ENCODE measurements at places on chromosomes 2 and 18.

- DNase-seq: no peak
Observed at GRCh38 chr2:24543252-24543651, 52.2 kb downstream of the NCOA1 start.

DNA sequence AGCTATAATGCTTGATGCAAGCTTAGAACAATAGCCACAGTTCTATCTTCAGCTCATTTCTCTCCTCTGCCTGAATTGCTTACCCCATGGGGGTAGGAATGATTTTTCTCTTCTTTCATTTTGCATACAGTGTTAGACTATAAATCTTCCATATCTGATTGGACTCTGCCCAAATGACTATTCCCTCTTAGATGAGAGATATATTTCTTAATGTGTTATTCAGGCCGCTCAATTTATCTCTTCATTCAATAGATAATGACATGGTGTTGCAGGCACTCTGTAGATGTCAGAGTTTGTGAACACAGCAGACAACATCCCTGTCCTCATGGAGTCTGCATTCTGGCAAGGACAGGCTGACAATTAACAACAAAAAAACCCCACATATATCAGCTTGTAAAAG lies 443.7 kb upstream of the CELF4 start:
- DNase-seq: no peak

- peak; percentile 68 for DNase-seq
Observed at GRCh38 chr2:142596334-142597088, 281.0 kb upstream of the KYNU start.

DNA sequence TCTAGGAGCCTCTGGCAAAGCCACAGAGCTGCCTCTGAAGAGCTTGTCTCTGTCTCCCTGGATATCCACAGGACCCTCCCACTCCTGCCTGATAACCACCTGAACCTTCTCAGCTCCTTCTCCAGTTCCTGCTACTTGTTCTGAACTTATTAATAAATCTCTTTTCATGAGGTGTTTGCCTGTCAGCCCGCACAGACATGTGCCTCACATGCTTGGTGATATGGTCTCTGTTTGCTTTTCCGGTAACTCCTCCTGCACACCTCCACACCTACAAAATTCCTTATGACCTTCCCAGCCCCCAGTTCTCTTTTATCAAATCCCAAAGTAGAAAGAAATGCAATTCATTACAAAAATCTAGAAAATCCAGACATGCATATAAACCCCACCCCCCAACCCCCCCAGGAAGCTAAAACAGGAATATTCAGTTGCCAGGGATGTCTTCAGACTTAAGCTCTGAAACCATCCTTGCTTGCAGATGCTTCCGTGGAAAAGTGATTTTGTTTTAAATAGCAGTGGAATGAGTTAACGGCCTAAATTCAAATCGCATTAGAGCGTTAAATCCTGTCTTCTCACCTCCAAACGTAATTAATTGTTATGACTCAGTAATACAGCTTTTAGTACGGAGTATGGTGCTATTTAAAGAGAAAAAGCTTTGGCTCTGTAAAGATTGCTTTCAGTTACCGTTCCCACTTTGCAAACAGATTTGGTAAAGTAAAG lies 2.1 kb upstream of the PID1 start:
- no peak for DNase-seq

GRCh38 chr18:76747676-76748075 lies 74.7 kb upstream of the ZNF236 start:
- DNase-seq: no peak

- DNase-seq: no peak
Observed at GRCh38 chr18:11496526-11497172, 112.7 kb upstream of the SLC35G4 start.

- DNase-seq: no peak
Observed at GRCh38 chr2:129805899-129806298, 173.6 kb upstream of the RAB6C start.

GRCh38 chr18:36419188-36419899 lies 121.8 kb downstream of the FHOD3 start:
- DNase-seq: no peak

DNA sequence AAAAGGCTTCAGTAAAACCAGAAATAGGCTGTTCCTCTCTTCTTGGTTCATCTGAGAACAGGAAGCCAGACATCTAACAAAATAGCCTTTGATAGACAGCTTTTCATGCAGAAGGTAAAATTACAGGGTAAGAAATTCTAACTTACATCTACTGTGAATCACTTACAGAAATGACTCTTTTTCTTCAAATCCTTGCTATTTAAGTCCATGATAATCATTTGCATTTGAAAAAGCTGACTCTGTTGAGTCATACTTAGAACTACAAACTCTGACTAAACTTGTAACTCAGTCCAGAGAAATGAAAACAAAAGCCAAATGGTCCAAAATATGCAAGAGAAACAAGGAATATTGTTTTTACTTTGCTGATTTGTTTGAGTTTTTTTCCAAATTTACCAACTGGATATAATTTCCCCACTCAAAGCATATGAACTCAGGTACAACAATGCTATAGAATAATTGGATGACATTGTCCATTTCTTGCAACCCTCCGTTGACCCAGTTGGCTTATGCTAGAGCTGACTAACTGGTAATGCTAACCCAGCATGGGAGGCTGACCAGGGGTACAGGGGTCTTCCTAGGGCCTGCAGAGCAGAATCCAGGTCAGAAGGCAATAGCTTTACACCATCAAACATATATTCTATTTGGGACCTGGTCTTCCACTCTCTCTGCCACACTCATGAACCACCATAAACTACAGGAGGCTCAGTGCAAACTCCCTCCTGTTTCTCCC lies 18.8 kb upstream of the MREG start:
- DNase-seq: no peak

DNA sequence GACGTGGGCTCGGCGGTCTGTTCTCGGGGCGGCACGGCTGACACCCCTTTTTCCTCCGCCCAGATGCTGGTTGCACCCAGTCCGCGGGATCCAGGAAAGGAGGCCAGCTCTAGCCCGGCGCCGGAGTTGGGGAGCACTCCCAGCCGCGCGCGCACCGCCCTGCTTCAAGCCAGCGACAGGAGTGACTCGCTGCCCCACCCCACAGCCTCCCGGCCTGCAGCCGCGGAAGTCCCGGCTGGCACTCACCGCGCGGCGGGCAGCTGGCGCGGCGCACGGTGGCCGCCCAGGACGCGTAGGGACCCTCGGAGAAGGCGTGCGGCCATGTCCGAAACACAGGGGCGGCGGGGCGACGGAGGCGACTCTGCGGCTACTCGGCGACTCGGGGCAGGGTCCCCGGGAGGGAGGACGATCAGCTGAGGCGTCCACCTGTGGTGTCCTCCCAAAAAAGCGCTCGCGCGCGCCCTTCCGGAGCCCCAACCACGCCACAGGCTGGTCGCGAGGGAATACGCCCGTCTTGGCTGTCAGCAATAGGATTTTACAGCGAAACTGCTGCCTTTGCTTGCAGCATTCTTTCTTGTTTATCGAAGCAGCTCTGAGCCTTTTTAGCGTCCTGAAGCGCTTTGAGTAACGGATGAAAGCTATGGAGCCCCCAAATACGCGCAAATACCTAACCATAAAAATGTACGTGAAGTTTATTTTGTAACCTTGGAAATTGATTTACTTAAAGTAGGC lies at the start of gene ACADL:
Gene ACADL (minus strand): TSS at position 507 of the 732 bp plus-strand sequence. CDS start 184 bp downstream, at position 323.
- DNase-seq: peak; percentile 32

- DNase-seq: no peak
Observed at GRCh38 chr2:160238392-160238791, 38.3 kb upstream of the ITGB6 start.

GRCh38 chr18:51430538-51430937 lies 233.1 kb upstream of the MEX3C start:
- no peak for DNase-seq

GRCh38 chr18:9928646-9929259 lies 14.9 kb downstream of the VAPA start:
- DNase-seq: no peak

DNA sequence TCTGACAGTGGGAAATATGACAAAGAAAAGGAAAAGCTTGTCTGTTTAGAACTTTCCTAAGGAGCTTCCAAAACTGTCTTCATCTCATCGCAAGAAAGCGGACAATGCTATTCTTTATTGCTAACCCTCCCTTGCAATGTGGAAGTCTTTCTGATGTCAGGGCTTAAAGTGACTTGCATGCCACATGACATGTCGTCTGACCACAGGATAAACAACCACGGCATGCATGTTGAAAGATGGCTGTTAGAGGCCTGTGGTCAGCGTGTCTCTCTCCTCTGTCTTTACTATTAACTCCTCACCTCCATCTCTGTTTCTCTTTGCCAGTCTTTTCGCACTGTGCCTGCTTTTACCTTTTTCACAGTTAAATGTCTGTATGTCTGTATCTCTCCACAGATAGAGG lies 389.8 kb downstream of the LNPK start:
- no peak for DNase-seq

DNA sequence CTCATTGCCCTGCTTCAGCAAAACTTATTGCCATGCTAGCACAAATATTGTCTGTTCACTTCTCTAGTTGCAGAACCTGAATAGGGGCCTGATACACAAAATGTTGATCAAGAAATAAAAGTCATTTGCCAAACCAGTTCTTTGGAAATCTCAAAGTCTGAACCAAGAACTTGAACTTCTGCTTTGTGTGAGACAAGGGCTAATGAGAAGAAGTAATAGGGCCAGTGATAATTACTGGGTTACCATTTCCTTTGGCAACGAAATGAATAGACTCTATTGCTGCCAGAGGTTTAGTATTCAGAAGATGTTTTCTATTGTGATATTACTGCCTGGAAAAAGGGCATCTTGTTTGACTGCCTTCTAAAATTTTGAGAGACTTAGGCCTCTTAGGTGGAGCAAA lies 35.0 kb downstream of the TMEFF2 start:
- DNase-seq: no peak

GRCh38 chr2:201464547-201464946 lies 13.0 kb downstream of the STRADB start:
- DNase-seq: no peak

DNA sequence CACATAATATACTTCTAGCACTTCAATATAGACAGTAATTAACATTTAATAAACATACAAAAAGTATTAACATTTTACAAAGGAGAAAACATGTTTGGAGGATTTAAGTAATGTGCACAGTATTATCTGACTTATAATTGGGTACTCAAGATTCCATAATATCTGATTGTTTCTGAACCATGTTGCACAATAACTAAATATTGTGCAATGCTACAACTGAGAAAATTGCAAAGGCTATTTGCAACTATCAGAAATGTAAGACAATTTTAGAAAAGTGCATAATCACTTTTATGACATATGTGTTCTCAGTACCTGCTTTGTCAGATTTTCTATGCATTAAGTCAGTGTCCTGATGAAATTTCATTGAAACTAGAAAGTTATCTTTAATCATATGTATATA lies 934.6 kb downstream of the SOCS6 start:
- DNase-seq: no peak

DNA sequence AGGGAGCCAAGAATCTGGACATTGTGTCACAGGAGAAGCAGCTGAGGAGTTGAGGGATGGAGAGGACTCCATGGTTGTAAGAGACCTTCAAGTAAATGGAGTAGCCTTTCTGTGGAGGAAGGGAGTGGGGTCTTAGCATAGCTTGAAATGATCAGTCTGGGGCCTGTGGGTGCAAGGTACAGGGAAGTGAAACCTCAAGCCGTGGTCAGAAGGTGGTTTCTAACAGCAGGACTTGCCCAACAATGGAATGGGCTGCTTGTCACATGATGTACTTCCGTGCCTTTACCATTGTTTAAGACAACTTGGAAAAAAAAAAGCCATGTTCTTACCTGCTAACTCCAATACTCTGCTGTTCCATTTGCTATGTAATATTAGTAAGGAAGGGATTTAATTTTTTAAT lies 140.7 kb downstream of the LDLRAD4 start:
- no peak for DNase-seq

DNA sequence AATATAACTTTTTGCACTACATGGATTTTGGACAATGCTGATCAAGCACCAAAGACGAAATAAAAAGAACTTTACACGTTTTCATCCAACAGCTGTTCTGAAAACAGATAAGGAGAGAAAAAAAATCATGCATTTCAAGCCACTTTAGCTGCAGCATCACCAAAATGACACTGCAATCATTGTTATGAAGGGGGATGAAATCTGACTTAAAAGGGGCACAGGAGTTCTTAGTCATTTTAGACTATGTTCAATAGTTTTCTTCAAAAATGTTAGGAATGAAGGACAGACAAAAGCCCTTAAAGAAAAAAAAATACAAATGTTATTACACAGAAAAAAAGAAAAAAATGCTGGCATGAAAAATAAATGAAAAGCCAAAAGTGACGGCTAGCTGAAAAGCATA lies 71.2 kb downstream of the CUL3 start:
- DNase-seq: no peak

DNA sequence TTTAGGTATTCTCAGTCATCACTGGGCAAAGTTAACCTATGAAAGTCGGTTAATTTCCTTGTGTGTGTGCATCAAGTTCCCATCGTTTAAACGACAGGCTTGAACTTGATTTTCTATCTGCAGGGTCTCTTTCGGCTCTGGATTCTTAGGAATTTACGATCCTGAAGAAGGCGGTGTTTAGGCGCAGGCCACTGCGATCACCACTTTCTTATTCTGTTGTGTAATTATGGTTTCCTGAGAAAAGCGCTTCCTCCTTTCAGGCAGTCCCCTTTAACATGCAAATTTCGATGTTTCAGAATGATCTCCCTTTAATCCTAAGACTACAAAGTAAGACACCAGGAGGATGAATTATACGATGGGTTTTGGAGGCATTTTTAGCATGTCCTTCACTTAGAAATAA lies 27.9 kb upstream of the MBP start:
- DNase-seq: no peak

GRCh38 chr2:219707496-219708285 lies 80.3 kb downstream of the SLC4A3 start:
- DNase-seq: no peak

GRCh38 chr2:3482363-3482821 lies 36.9 kb downstream of the ADI1 start:
- DNase-seq: no peak

DNA sequence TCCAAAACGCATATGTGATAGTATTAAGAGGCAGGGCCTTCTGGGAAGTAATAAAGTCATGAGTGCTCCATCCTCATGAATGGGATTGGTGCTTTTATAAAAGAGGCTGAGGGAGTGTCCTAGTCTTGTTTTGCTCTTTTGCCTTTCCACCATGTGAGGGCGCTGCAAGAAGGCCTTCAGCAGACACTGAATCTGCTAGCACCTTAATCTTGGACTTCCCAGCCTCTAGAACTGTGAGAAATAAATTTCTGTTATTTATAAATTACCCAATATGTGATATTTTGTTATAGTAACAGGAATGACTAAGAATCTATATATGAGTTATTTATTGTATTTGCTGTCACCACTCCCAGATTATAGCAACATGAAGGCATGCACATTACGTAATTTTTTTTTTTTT lies 63.5 kb downstream of the PLA2R1 start:
- no peak for DNase-seq

GRCh38 chr18:48395646-48396045 lies 13.5 kb downstream of the ZBTB7C start:
- no peak for DNase-seq

- DNase-seq: peak; percentile 49
Observed at GRCh38 chr2:70785137-70785911, 5.1 kb downstream of the FIGLA start.

- no peak for DNase-seq
Observed at GRCh38 chr18:5167831-5168230, 29.2 kb downstream of the AKAIN1 start.

- DNase-seq: no peak
Observed at GRCh38 chr2:15472133-15472532, 89.0 kb downstream of the NBAS start.

- no peak for DNase-seq
Observed at GRCh38 chr2:169546756-169547155, 26.9 kb downstream of the FASTKD1 start.

All from A549 (cell line).